ENCODE measurements at places on chromosomes 7 and 10. TPM values are rescaled to one million over a fixed set of nuclear protein-coding genes. Genes with fewer than 3 reads are reported as not detected.

ANKRD1 gene
- not detected for total RNA-seq

NAT16 gene
- total RNA-seq: not detected

TACC2 gene
- 71.6 TPM for total RNA-seq

PTPRZ1 gene
- total RNA-seq: 1.1 TPM

RNF148 gene
- total RNA-seq: 2.2 TPM

Data from subcutaneous adipose tissue (tissue), 4 donors.